ENCODE measurements at places on chromosomes 4 and X.

DNA sequence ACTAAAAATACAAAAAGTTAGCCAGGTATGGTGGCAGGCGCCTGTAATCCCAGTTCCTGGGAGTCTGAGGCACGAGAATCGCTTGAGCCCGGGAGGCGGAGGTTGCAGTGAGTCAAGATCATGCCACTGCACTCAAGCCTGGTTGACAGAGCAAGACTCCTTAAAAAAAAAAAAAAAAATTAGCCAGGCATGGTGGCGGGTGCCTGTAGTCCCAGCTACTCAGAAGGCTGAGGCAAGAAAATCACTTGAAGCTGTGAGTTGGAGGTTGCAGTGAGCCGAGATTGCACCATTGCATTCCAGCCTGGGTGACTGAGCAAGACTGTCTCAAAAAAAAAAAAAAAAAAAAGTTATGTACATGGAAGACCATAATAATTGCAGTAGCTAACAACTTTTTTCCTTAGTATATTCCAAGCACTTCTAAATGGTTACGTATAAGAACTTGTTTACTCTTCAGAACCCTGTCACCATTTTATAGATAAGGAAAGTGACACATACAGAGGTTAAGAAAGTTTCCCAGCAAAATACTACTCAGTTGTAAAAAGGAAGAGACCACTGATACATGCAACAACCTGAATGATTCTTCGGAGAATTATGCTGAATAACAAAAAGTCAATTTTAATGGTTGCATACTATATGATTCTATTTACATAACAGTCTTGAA lies 24.5 kb downstream of the RUFY3 start:
- DNase-seq: no peak

DNA sequence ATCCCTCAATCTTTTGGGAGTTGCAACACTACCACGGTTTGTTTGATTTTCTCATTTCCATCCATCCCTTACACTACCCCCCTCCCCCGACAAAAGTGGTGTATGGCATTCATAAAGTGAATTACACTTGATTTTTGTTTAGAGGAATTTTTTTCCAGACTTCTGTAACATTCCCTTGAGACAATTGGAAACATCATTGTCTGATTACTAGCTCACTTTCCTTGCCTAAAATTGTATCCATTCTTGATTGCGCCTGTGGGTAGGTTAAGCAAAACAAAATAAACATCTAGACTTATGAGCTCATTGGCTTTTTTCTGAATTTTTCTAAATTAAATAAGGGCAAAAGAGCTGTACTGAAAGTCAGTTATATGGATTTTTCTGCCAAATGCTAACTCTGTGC lies 3.5 kb downstream of the GPC3 start:
- no peak for DNase-seq

DNA sequence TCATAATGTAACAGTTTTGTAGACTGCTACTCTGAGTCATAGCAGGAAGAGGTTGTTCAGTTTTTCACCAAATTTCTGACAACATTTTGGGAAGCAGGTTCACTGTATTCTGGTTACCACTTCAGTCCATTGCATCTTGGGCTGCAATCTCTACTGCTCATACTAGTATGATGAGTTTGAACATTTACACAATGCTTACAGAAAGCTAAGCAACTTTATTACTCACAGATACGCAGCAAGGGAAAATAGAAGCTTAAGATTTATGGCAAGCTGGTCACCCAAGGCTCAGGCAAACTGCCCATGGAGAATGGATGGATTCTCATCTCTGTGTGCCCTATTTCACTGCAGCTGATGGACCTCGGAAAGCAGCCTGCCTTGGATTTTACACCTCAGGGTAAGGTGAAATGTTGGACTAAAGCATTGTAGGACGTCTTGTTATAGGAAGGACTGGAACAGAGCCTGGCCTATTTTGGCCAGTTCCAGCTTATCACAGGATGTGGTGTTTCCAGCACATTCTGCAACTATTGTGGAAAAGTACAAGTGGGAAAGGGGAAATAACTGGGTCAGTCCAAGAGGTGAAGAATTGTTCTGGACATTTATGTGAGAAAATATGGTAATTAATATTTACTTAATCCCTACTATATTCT lies 887.1 kb upstream of the AGA start:
- no peak for DNase-seq

GRCh38 chrX:66200855-66201795 lies 37.1 kb downstream of the HEPH start:
- DNase-seq: no peak

GRCh38 chr4:105181259-105181658 lies 34.6 kb downstream of the TET2 start:
- DNase-seq: no peak

GRCh38 chrX:150688911-150689451 lies 4.2 kb upstream of the MTMR1 start:
- DNase-seq: no peak

- DNase-seq: no peak
These were observed 59.3 kb upstream of the NDP start for GRCh38 chrX:44032479-44032878.

DNA sequence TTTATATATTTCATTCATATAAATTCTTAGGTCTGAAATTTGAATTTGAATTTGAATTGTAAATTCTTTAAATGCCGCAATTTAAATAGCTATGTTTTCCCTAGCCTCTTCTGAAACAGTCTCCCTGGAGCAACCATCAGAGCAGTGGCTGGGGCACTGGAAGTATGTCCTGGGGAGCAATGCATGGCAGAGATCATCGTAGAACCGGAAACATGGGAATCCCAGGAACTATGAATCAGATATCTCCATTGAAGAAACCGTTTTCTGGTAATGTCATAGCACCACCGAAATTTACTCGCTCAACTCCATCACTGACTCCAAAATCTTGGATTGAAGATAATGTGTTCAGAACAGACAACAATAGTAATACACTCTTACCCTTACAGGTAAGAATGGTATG lies 4.9 kb downstream of the CPEB2 start:
- DNase-seq: no peak

DNA sequence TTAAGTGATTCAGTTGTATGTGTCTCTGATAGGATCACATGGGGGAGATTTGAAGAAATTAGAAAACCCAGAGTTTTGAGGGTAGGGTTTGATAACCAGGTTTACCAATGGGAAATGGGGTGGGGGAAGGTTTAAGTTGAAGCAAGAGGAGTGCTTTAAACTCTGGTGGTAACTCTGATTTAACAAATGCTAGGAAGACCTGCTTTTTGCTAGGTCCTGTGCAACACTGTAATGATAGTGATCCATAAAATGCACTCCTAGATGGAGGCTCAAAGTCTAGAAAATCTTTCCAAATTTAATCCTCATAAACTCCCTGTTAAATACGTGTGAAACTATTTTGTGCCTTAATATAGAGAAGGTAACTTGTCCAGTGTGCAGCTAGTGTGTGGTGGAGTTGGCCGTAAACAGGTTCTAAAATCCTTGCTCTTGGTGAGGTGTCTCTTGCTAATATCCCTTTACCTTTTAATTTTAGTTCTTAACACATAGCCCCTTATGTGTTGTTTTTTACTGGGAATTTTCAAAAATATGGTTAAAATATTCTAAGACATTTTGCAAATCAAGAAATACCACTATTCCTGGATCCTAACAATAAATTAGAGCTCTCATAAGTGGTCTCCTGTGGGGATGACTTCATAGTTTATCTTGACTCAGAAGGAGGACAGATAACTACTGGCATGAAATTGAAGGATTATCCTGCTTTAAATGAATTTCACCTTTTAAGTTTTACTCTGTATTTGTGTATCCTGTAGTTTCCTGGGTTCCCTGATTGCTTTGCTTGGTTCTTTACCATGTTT lies 4.1 kb downstream of the RPL34 start:
- no peak for DNase-seq

- DNase-seq: no peak
These were observed 14.6 kb downstream of the SH3RF1 start for GRCh38 chr4:169256101-169256612.

DNA sequence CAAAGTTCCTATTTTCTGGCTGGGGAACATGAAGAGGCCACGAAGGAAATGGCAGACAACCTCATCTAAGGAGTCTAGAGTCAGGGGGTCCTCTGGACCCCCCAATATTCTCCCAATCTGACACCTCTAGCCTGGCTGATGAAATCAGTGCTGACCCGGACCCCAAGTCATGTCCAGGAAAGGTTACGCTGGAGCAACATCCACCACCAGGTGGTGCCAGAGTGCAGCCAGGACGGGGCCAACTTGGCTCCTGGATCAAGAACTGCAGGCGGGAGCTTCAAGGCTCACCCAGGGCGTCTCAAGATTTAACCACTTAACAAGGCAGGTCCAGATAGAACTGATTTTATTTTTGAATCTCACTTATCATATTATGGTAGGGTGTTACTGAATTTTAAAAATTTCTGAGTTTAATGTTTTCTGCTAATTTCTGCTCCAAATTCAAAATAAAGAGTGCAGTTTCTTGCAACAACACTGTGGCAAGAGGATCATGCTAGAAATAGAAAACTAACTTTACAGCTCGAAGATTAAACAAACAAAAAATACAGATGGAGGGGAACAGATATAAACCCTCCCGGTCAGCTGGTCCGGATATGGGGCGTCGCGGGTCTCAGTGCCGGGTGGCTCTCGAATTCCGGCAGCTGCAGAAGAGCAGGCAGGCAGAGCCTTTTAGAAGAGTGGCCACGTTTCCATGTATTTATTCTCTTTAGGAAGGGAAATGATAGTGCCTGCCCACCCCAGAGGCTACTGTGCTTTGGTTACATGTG lies 135.5 kb downstream of the AFAP1 start:
- DNase-seq: peak; percentile 78

DNA sequence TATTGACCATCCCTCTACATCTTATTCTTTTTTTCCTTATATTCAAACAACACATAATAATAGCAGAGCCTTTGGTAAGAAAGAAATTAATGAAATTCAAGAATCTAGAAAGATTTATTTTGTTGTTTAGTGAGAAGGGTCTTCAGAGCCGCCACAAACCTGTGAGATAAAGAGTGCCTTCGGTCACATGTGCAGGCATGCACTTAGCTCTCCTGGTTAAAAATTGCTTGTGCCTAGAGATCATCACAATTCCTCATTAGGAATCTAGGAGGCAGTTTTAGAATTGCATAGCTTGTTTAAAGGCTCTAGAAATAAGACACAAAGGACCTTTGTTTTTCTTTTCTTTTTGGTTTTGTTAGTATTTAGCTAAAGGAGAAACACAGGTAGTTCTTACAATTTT lies 1948.4 kb upstream of the IGFBP7 start:
- no peak for DNase-seq

DNA sequence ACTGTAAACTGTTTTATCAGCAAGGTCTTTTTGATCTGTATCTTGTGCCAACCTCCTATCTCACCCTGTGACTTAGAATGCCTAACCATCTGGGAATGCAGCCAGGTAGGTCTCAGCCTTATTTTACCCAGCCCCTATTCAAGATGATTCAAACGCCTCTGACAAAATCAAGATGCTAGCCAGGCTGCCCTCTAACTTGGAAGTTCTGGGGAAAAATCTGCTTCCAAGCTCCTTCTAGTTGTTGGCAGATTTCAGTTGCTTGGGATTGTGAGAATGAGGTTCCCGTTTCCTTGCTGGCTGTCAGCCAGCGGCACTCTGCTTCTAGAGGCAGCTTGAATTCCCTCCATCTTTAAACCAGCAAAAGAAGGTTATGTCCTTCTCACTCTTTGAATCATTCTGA lies 34.7 kb downstream of the LUZP4 start:
- DNase-seq: no peak

DNA sequence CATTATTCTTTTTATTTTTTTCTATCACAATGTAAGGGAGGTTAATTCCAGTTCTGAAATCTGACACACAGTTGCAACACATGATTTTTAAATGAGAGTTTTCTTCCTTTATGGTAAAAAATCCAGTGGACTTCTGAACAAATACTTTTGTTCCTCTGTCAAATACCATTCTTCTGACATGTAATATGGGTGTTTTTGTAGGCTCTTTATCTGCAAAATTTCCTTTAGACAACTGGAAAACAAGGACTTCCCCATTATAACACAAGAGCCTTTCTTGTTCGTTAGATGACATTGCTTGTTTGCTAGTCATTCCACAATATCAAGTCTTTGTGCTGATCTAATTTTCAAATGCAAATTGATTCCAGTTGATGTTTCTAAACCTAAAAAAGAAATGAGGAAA lies 7.7 kb downstream of the FANCB start:
- DNase-seq: no peak

- no peak for DNase-seq
These were observed 61.9 kb upstream of the TAB3 start for GRCh38 chrX:30951003-30951402.

GRCh38 chr4:56630876-56631666 lies 50.0 kb downstream of the HOPX start:
- DNase-seq: no peak

GRCh38 chr4:2941138-2942036 lies 21.8 kb downstream of the NOP14 start:
- DNase-seq: no peak

- no peak for DNase-seq
These were observed 16.1 kb downstream of the CLCN4 start for GRCh38 chrX:10172877-10173276.

DNA sequence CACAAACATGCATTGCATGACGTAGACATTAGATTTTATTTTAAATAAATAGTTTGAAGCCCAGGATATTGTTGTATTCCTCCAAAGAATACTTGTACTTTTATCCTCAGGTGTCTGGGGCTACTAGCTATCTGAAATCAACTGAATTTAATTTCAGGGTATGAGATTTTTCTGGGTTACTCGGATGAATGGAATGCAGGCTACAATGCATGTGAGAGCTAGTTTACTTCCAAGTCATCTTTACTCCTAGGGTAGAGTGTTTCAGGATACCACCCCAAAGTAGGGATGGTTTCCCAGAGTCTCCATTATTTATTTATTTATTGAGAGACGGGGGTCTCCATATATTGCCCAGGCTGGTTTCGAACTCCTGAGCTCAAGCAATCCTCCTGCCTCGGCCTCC lies 66.4 kb downstream of the HPRT1 start:
- DNase-seq: no peak
